GM06990 (cell line): ENCODE measurements at places on chromosomes 1 and 21.

DNA sequence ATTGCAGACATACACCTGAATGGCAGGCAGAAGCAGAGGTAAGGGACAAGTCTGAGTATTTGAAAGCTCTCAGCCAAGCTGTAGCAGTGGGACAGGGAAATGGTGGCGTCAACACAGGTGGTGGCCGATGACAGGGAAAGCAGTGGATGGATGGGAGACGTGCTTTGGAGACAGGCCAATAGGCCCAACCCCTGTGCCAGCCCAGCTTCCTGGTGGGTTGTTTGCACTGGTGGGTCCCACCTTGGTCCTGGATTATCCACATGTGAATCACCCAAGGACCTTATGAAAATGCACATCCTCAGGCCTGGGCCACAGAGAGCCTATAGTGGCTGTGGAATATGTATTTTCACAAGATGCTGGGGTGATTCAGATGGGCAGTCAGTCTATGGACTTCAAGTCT is 203.7 kb upstream of the VAMP3 start:
- no peak for DNase-seq

- DNase-seq = no peak
Measured at GRCh38 chr1:225479341-225479740, 51.5 kb upstream of the LBR start.

- no peak for DNase-seq
Measured at GRCh38 chr1:60681095-60681860, 401.1 kb upstream of the NFIA start.

GRCh38 chr1:67747671-67748546 is 62.9 kb downstream of the GADD45A start:
- DNase-seq = no peak

- no peak for DNase-seq
Measured at GRCh38 chr1:15704526-15705183, 20.5 kb downstream of the PLEKHM2 start.

- DNase-seq = no peak
Measured at GRCh38 chr1:231062500-231063270, 22.6 kb upstream of the FAM89A start.

- DNase-seq = no peak
Measured at GRCh38 chr1:168692472-168692871, 36.5 kb downstream of the DPT start.

- DNase-seq = no peak
Measured at GRCh38 chr1:198933515-198934222, 294.8 kb downstream of the PTPRC start.

GRCh38 chr1:23436520-23437354 is 12.2 kb upstream of the TCEA3 start:
- no peak for DNase-seq

GRCh38 chr21:38208118-38208517 is 48.7 kb upstream of the KCNJ15 start:
- DNase-seq = no peak

DNA sequence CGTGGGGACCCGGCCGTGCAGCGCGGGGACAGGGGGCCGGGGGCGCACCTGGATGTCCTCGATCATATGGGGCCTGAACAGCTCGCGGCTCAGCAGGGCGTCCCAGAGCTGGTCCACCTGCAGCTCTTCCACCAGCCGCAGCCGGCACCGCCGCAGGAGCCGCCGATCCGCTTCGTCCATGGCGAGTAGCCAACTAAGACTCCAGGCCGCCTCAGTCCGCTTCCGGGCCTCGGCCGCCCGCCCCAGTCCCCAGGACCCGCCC is at the start of gene CASP9:
Gene CASP9, minus strand, starts transcription at position 195 of the 262 bp plus-strand sequence. Its CDS starts 15 bp downstream, at position 180.
- no peak for DNase-seq

- no peak for DNase-seq
Measured at GRCh38 chr1:15717418-15718125, 18.5 kb upstream of the SLC25A34 start.

GRCh38 chr1:112818990-112819689 is 104.0 kb upstream of the PPM1J start:
- no peak for DNase-seq

- no peak for DNase-seq
Measured at GRCh38 chr21:45962531-45963231, 18.9 kb upstream of the COL6A1 start.

DNA sequence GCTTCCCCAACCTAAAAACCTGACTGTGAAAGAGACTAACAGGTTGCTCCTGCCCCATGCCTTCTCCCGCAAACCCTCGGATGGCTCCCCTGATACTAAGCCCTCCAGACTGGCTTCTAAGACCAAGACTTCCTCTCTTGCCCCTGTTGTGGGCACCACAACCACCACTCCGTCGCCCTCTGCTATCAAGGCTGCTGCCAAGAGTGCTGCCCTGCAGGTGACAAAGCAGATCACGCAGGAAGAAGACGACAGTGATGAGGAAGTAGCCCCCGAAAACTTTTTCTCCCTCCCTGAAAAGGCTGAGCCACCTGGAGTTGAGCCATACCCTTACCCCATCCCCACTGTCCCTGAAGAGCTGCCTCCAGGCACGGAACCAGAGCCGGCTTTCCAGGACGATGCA is 19.3 kb downstream of the PRCC start:
- no peak for DNase-seq

DNA sequence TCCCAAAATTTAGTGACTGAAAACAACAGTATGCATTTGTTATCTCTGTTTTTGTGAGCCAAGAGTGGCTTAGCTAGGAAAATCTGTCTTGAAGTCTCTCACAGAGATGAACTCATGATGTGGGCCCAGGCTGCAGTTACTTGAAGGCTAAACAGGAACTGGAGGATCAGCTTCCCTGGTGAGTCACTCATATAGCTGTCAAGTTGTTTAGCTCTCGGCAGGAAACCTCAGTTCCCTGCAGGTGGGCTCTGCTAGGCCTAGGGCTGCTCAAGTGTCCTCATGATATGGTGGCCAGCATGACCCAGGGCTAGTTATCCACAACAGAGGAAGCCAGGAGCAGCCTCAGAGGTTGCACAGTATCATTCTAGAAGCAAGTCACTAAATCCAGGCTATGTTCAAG is 30.2 kb upstream of the DDX59 start:
- DNase-seq = no peak

DNA sequence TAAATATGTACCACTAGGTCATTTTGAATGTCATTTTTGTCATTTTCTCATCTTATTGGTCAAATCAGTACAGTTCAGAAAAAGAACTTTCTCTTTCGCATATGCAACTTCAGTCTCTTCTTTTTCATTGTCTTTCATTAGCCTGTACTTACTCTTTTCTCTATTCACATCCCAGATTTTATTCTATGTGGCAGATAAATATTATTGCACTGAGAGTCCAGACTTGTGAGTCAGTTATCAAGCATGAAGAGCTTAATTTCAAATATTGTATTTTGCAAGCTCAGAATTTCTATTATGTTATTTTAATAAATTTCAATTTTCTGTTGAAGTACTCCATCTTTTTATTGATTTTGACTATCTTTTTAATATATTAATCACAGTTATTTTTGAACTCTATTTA is 105.2 kb upstream of the PALMD start:
- DNase-seq = no peak

DNA sequence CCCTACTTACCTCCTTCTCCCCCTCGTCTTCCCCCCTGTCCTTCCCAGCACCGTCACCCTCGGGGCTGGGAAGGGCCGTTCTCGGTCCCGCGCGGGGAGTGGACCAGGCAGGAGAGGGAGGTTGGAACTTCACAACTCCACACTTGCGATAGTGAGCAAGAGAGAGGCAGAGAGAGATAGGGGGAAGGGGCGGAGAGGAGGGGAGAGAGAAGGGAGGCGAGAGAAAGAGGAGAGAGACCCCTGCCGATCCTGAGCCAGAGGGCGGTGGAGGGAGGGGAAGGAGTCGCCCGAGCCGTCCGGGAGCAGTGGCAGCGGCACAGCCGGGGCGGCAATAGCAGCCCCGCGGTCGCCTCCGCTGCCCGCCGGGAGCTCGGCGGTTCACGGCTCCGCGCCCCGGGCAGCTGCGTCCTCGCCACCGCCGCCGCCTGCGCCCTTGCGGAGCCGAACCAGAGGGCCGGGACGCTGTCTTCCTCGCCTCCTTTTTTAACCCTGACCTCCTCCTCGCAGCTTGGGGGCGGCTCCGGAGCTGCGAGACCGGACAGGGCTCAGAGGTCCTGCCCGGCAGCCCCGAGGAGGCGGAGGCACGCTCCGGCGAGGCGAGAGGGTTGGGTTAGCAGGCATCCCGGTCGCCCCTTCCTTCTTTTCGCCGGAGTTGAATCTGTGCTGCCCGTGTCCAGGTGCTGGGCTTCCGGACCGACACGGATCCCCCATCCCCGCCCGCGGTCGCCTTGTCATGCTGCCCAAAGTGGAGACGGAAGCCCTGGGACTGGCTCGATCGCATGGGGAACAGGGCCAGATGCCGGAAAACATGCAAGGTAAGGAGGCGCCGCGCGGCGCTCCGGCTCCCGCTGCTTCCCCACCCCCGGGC is 11.7 kb downstream of the NR5A2 start:
- DNase-seq = peak; percentile 35

- DNase-seq = no peak
Measured at GRCh38 chr1:115668579-115668978, 26.8 kb downstream of the VANGL1 start.

DNA sequence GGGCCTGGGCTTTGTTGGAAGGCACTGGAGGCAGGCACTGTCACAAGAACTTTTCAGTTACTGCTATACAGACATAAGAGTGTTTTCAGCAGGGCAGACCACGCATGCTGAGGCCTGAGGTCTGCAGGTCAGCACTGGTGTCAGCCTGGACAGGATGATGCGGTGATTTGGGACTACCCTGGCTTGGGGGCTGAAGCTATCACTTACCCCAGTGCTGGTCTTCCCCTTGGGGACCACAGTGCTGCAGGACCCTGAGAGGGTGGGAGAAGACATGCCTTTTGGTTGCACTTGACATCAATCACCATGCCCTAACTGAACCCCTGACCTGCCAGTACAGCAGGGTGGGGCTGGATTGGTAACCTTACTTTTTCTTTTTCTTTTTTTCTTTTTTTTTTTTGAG is 9.2 kb downstream of the DMRTB1 start:
- no peak for DNase-seq

DNA sequence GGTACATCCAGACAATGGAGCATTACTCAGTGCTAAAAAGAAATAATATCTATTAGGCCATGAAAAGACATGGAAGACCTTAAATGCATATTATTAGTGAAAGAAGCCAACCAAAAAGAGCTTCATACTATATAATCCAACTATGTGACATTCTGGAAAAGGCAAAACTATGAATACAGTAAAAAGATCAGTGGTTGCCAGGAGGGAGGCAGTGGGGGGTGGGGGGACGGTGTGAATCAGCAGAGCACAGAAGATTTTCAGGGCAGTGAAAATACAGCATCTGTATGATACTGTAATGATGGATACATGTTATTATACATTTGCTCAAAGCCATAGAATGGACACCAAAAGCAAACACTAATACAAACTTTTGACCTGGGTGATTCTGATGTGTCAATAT is 339.4 kb upstream of the SNX7 start:
- no peak for DNase-seq

GRCh38 chr1:44784094-44785028 is 3.6 kb downstream of the BEST4 start:
- DNase-seq = peak; percentile 72

GRCh38 chr1:165666152-165666825 is 32.1 kb downstream of the ALDH9A1 start:
- no peak for DNase-seq

- DNase-seq = no peak
Measured at GRCh38 chr1:12634696-12635202, 9.1 kb upstream of the AADACL4 start.

DNA sequence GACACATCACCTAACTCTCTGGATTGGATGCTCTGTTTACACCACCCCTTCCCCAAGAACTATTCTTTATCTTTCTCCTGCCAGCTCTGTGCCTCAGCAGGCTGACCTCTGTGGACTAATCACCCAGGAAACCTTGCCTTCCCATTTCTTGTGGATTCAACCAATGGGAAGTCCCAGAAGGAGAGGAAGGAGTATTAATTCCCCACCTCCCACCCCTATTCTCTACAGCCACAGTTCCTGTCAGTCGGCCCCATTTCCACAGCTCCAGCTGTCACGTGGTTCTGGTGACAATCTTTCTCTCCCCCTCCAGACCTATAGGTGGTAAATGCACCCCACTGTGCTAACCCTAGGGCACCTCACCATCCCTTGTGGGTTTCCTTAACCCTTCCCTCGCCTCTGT is 46.8 kb upstream of the SSBP3 start:
- no peak for DNase-seq

DNA sequence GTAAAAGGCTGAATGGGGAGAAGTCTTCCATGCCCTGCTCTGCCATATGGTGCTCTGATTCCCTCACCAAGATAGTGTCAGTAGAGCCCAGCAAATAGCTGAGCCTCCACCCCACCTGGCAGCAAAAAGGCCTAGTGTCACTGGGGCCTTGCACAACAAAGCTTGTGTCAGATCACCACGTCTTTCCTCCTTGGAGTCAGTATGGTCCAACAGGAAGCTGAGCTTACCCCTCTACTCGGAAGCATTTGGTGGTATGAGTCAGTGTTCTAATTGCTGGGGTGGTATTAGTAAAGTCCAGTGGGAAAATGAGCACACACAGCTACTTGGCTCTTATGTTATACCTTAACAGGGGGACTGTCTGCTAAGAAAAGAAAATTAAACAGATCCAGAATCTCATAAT is 18.7 kb upstream of the RRP15 start:
- no peak for DNase-seq

DNA sequence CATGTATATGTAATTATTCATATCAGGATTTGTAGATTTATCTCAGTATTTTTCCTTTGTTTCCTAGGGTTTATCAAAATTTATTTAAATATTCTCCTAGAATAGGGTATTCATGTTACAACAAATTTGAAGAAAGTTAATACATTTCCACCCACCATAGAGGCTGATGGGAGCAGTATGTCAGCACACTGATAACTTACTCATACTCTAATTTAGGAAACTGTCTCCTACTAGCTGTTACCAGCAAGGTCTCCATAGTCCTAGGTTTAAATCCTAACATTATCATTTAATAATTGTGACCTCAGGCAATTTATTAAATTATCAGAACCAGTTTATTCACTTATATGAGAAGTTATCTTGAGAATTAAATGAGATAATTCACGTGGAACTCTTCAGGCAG is 127.0 kb downstream of the USP25 start:
- DNase-seq = no peak

- no peak for DNase-seq
Measured at GRCh38 chr1:225413708-225414375, 14.0 kb downstream of the LBR start.

- DNase-seq = no peak
Measured at GRCh38 chr21:29829564-29830275, 110.1 kb downstream of the GRIK1 start.

- DNase-seq = no peak
Measured at GRCh38 chr1:67737875-67738274, 52.9 kb downstream of the GADD45A start.

- DNase-seq = peak; percentile 54
Measured at GRCh38 chr1:61318319-61319125, 236.2 kb downstream of the NFIA start.

- DNase-seq = peak; percentile 64
Measured at GRCh38 chr21:45590726-45591618, 48.7 kb upstream of the SLC19A1 start.

- no peak for DNase-seq
Measured at GRCh38 chr21:41010101-41010435, 157.9 kb upstream of the BACE2 start.
